Choroid plexus epithelial cell (primary cell): ENCODE measurements at places on chromosomes 4 and X.

DNA sequence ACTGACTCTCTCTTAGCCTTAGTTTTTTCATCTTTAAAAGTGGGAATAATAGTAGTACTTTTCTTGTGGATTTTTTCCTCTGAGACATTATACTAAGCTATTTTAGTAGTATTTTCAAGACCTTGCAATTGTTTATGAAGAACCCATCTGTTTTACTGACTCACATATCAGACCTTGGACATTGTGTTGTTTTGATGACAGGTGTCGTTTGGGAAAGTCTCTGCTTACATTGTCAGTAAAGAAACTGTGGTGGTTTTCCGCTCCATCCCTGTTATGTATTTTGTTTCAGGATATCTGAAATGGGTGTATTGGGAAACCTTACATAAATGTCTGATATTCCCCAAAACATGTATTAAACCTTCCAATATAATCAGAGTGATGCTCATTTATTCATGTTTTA, 92.2 kb downstream of the STIM2 start:
- no peak for DNase-seq

DNA sequence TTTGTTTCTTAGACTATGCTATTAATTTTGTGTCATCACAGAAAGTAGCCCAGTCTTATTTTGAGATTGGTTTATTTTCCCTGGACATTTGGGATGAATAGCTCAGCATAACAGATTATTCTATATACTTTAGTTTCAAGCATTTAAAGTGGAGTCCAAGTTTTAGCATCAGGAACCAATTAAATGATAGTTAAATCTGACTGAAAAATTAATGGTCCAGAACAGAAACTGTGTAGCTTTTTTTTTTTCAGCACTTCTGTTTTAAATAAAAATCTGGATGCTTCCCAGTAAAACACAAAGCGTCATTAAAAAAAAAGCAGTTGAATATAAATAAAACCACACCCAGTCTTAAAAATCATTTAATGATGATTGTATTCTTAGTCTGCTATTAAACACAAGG, 59.4 kb upstream of the PITX2 start:
- DNase-seq: no peak

GRCh38 chrX:150234126-150234525, 129.0 kb upstream of the MAMLD1 start:
- DNase-seq: peak; percentile 34

GRCh38 chr4:12703036-12703435, 781.1 kb downstream of the RAB28 start:
- no peak for DNase-seq

- DNase-seq: peak; percentile 82
Observed at GRCh38 chr4:185656467-185656931, 121.2 kb upstream of the PDLIM3 start.

GRCh38 chr4:81622474-81623184, 150.9 kb upstream of the RASGEF1B start:
- no peak for DNase-seq
